Ascending aorta (tissue), 2 donors: ENCODE measurements at places on chromosomes 2 and 18.

- no peaks in the 10 kb centered on the region for H3K27me3 ChIP-seq
- H3K4me3 ChIP-seq: no peak overlapping the region
- DNase-seq: no peak
- no peaks in the 10 kb centered on the region for H3K36me3 ChIP-seq
Measured at GRCh38 chr2:129895061-129895460, 84.4 kb upstream of the RAB6C start.

GRCh38 chr2:9708683-9709538 is 78.1 kb upstream of the YWHAQ start:
- no peaks in the 10 kb centered on the region for H3K27me3 ChIP-seq
- DNase-seq: no peak
- H3K4me3 ChIP-seq: no peak overlapping the region
- H3K4me1 ChIP-seq: no peaks in the 10 kb centered on the region

DNA sequence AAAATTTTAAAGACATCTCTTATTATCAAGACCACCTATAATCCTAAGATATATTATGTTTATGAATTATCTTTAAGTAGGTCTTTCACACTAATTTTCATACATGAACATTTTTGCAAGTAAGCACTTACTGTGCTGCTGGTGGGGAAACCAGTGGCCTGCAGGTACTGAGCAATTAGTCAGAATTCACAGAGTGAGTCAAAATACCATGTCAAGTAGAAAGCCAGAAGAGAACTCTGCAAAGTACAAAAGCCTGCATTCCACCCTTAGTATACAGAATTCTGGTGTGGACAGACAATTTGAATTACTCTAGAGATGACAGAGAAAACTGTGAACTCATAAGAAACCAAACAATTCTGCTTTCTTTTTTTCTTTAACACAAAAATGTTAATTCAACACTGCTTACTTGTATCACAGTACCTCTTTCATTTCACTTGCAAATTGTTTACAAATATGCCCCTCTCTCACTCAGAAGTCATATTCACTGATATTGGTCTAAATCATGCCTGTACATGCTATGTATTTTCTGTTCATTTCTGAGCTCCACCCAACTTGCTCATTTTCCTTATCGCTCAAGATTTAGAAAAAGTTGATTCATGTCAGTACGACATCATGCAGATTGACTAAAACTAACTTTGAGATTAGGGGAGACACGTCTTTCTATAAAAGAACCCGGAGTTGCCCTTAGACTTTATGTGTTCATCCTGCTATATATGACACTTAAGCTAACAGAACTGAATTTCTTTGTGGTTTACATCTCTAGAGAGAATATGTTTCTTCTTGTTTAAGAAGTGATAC is 182.9 kb downstream of the IKZF2 start:
- H3K27ac ChIP-seq: no peak overlapping the region
- H3K4me1 ChIP-seq: no peaks in the 10 kb centered on the region
- no peak for DNase-seq
- no peaks in the 10 kb centered on the region for H3K27me3 ChIP-seq

- H3K27ac ChIP-seq: no peak overlapping the region
- no peak overlapping the region for H3K4me3 ChIP-seq
- no peak for DNase-seq
- no peaks in the 10 kb centered on the region for H3K4me1 ChIP-seq
- no peaks in the 10 kb centered on the region for H3K27me3 ChIP-seq
Measured at GRCh38 chr2:222459983-222460382, 35.6 kb downstream of the SGPP2 start.

DNA sequence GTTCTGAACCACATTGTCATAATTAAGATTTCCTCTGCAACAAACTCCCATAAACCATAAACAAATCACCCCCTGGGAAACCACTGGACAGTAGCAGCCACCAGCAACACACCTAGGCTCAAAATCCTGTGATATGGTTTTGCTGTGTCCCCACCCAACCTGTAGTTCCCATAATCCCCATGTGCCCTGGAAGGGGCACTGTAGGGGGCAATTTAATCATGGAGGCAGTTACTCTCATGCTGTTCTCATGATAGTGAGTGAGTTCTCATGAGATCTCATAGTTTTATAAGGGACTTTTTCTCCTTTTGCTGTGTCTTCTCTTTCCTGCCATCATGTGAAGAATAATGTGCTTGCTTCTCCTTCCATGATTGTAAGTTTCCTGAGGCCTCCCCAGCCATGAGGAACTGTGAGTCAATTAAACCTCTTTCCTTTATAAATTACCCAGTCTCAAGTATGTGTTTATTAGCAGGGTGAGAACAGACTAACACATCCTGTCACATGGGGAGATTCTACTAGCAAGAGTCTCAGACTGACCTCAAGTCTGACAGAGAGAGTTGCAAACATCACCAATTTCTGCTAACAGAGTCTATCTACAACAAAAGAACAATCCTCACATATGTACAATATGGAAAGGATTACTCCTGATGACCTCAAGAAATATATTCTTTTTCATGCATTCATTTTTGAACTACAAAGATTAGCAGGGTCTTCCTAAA is 182.6 kb downstream of the GRB14 start:
- H3K36me3 ChIP-seq: no peaks in the 10 kb centered on the region
- H3K4me1 ChIP-seq: no peaks in the 10 kb centered on the region
- DNase-seq: no peak

DNA sequence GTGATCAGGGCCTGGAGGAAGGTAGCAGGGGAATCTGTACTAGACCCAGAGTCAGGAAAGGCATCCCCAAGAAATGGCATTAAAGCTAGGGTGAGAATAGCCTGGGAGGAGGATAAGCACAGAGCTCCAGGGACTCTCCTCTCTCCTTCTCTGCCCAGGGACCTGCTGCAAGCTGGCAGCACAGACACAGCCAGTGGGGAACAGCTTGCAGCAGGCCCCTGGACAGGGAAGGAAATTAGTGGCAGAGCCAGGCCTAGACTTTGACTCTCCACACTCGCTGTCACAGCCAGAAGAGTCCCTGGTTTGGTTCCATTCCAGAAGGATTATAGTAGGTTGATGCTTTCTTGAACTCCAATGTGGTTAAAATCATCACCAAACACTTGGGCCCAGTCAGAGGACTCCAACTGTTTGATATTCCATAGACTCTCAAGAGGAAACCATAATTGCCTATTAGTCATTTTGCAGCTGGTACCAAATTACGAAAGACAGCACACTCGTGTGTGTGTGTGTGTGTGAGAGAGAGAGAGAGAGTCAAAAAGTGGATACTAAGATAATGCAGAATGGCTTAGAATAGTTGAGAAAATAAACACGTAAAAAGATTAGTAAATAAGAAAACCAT is 95.5 kb upstream of the ATP8B1 start:
- no peak overlapping the region for H3K4me3 ChIP-seq
- H3K27me3 ChIP-seq: no peaks in the 10 kb centered on the region
- no peak overlapping the region for H3K27ac ChIP-seq
- no peaks in the 10 kb centered on the region for H3K36me3 ChIP-seq
- H3K4me1 ChIP-seq: no peaks in the 10 kb centered on the region
- DNase-seq: no peak

- DNase-seq: no peak
- H3K27me3 ChIP-seq: no peaks in the 10 kb centered on the region
- no peaks in the 10 kb centered on the region for H3K36me3 ChIP-seq
- H3K4me3 ChIP-seq: no peak overlapping the region
- peak overlapping the region; percentile 70 for H3K27ac ChIP-seq
- H3K4me1 ChIP-seq: peaks cover 27% of the 10 kb centered on the region
Measured at GRCh38 chr2:18514526-18515461, 45.7 kb downstream of the RDH14 start.

DNA sequence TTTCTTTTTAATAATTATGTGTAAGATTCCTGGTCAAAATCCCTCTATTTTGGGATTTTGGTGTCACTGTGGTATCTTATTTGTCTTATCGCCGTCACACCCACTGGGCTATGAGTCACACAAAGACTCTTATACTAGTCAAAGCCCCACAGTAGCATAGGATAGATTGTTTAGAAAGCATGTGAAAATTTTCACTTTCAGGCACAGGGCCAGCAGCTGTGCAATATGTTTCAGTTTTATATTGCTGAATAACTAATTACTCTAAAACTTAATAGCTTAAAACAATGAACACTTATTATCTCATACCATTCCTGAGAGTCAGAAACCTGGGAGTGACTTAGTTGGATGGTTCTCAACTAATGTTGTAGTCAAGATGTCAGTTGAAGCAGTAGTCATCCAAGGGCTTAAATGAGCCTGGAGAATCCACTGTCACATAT is 24.0 kb downstream of the CFAP210 start:
- no peak for DNase-seq
- no peaks in the 10 kb centered on the region for H3K36me3 ChIP-seq
- H3K4me3 ChIP-seq: no peak overlapping the region
- H3K4me1 ChIP-seq: no peaks in the 10 kb centered on the region
- H3K27me3 ChIP-seq: no peaks in the 10 kb centered on the region

DNA sequence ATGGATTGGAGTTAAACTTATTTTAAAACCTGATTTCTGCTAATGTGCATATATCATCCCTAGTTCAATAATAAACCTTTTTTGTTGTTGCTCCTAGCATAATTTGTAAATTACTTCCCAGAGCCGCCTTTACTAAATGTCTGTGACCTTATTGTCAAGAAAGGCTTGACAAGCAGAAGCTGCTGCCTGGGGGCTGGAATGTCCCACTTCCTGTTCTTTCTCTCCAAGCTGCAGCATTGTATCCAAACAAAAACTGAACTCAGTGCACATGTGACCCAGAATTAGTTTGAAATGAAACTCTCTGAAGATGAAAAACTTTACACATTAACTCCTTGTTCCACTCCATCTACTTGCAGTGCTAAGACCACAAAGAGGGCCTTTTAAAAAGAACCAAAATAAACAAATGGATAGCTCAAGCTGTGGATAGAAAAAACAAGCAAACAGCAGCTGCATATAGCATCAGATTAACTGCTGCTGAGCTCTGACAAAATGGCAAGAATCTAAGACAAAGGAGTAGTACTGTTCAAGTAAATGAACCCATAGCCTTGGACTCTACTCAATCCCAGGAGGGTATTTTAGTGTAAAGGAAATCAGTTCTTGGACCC is 99.8 kb upstream of the NEUROD1 start:
- no peaks in the 10 kb centered on the region for H3K27me3 ChIP-seq
- DNase-seq: no peak
- no peak overlapping the region for H3K4me3 ChIP-seq
- no peak overlapping the region for H3K27ac ChIP-seq

DNA sequence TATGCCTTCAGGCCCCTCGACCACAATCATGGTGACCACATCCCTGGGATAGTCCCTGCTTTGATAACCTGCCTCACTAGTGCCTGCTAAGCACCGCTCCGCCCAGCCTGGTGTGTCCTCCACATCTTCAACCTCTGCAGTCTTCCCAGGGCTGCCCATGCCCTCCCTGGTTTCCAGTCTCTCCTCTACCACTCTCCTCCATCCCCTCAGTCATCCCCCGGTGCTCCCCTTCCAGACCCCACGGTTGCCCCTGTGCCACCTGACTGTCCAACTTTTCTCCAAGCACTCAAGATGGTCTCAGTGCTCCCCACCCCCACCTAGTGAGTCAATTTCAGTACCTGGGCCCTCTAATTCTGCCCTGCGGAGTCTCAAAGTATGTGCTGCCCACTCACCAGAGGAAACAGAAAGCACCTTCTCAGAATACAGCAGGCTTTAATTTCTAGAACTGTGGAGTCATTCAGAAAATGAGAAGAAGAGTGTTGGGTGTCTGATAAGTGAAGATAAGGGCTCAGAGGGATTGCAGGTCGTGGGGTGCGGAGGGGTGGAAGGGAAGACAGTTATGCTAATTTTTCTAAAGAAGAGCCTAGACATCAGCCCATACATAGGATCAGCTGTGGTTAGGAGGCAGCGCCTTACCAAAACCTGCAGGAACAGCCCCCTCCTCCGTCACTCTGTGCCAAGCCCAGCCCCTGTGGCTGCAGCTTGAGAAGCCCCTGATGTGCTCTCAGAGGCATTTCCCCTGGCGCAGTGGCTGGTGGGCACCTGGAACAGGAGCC is 53.6 kb upstream of the CAB39 start:
- no peak for DNase-seq
- H3K27ac ChIP-seq: peak overlapping the region; percentile 19
- H3K36me3 ChIP-seq: no peaks in the 10 kb centered on the region
- H3K4me1 ChIP-seq: no peaks in the 10 kb centered on the region
- H3K4me3 ChIP-seq: no peak overlapping the region
- H3K27me3 ChIP-seq: no peaks in the 10 kb centered on the region

DNA sequence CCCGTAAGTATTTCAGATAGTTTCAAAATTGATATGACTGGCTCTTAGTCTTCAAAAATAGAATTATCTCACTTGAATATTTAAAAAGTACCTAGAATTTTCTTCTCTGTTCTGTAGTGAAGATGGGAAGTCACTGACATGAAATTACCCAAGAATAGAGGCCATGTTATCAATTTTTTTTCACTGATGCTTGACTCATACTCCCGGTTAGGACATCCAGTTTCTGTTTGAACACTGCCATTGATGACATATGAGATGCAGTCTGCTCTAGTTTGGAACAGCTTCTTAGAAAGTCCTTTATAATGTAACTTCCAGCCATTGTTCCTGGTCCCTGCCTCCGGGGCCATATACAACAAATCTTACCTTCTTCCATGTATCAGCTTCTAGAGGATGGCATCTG is 26.0 kb downstream of the MAP3K20 start:
- peaks cover 4% of the 10 kb centered on the region for H3K36me3 ChIP-seq
- H3K4me3 ChIP-seq: no peak overlapping the region
- no peak for DNase-seq
- H3K27ac ChIP-seq: no peak overlapping the region

- no peak overlapping the region for H3K4me3 ChIP-seq
- H3K36me3 ChIP-seq: no peaks in the 10 kb centered on the region
- no peak overlapping the region for H3K27ac ChIP-seq
- DNase-seq: no peak
- no peaks in the 10 kb centered on the region for H3K27me3 ChIP-seq
Measured at GRCh38 chr18:50644807-50645206, 84.9 kb downstream of the MAPK4 start.

DNA sequence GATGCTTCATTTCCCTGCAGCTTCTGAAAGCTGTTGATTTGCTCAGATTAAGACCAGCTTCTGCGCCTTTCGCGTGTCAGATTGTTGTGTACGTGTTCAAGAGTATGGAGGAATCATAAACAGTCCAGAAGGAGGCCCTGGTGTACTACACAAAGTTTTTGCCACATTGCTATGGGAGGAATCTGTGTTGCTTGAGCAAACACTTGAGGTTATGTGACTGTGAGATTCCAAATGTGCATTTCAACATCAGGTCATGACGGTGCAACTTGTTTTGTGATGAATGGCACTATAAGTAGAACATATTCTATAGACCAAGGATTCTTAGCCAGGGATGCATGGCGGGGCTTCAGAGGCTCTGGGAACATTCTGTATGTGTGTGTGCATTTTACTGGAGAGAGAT is 35.0 kb downstream of the SRSF7 start:
- H3K27me3 ChIP-seq: no peaks in the 10 kb centered on the region
- no peak for DNase-seq
- no peaks in the 10 kb centered on the region for H3K36me3 ChIP-seq
- H3K4me3 ChIP-seq: no peak overlapping the region
- no peak overlapping the region for H3K27ac ChIP-seq

- no peak overlapping the region for H3K27ac ChIP-seq
- DNase-seq: no peak
- no peaks in the 10 kb centered on the region for H3K36me3 ChIP-seq
- no peaks in the 10 kb centered on the region for H3K27me3 ChIP-seq
- no peak overlapping the region for H3K4me3 ChIP-seq
Measured at GRCh38 chr18:33957707-33958106, 267.0 kb downstream of the NOL4 start.

GRCh38 chr2:134073023-134073422 is 180.8 kb upstream of the MGAT5 start:
- H3K27ac ChIP-seq: no peak overlapping the region
- no peaks in the 10 kb centered on the region for H3K36me3 ChIP-seq
- H3K4me3 ChIP-seq: no peak overlapping the region

- H3K4me1 ChIP-seq: no peaks in the 10 kb centered on the region
- no peaks in the 10 kb centered on the region for H3K27me3 ChIP-seq
- H3K27ac ChIP-seq: no peak overlapping the region
- H3K36me3 ChIP-seq: no peaks in the 10 kb centered on the region
Measured at GRCh38 chr18:34050661-34051060, 174.1 kb downstream of the NOL4 start.
